Activated CD4-positive, CD25-positive, alpha-beta regulatory T cell treated with anti-CD3 and anti-CD28 coated beads, Interleukin-2, amount 50 U/mL, for 24 hours (primary cell): ENCODE measurements at places on chromosomes 2 and 18.
A peak's percentile ranks its signal among the peaks of the same experiment; 100 is the strongest.

GRCh38 chr2:234102112-234102511, 51.6 kb downstream of the SPP2 start:
- no peak for ATAC-seq

- ATAC-seq: no peak
Observed at GRCh38 chr2:178452334-178452733, 1.2 kb downstream of the PJVK start.

DNA sequence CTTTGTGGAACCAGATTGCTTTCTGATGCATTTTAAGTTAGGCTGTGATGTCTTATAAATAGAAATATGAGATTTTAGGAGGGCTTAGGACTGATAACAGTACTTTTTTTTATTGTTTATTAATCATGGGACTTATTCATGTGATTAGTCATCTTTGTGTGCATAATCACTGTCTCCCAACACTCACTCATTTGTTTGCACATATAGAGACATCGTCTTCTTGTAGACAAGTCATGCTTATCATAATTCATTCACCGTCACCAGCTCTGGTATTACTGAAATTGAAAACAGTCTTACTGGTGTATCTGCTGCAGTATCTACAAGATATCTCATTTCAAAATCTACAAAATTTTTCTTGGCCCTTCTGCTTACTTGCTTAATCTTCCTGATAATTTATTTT, 45.8 kb downstream of the WDR7 start:
- peak; percentile 85 for ATAC-seq

- no peak for ATAC-seq
Observed at GRCh38 chr2:126244937-126245336, 411.0 kb upstream of the GYPC start.

- peak; percentile 29 for ATAC-seq
Observed at GRCh38 chr2:166375736-166376487, at the start of gene SCN9A. Gene SCN9A, minus strand, starts transcription at chr2:166375944. Its CDS starts 64,188 bp downstream, at chr2:166311756.

- ATAC-seq: no peak
Observed at GRCh38 chr2:28322981-28323396, 69.7 kb upstream of the FOSL2 start.

- ATAC-seq: no peak
Observed at GRCh38 chr18:48336332-48336731, 72.9 kb downstream of the ZBTB7C start.

- no peak for ATAC-seq
Observed at GRCh38 chr2:184410160-184410559, 188.2 kb upstream of the ZNF804A start.

GRCh38 chr2:53769318-53769945, 1.8 kb downstream of the CHAC2 start:
- no peak for ATAC-seq

DNA sequence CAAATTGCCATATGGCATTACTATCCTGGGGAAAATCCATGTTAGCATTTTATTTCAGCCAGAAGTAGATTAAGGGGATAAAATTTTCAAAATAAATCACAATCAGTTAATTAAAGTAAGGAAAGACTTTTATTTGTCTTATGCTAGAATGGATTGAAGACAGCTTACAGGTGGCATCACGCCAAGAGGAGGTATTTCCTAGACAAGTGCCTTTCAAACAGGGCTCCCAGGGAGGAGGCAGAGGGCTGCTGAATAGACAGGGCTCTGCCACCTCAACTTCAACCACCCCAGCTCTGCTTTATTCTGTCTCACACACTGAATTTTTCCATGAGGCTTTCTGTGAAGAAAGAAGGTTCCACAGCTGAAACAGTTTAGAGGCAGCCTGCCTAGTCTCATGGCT, 12.2 kb downstream of the CCDC68 start:
- no peak for ATAC-seq

- ATAC-seq: no peak
Observed at GRCh38 chr2:8009010-8009597, 672.8 kb upstream of the ID2 start.

DNA sequence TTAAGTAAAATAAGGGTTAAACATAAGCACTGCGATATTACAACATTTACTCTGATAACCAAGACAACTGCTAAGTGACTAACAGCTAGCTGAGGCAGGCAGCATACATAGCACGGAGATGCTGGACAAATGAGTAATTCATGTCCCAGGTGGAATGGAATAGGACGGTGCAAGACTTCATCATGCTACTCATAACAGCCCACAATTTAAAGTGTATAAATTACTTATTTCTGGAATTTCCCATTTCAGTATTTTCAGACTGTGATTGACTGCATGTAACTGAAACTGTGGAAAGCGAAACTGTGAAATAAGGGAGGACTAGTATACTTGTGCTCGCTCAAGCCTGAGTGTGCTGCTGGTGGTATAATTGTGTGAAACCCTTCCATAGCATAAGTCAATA, 12.9 kb downstream of the IER3IP1 start:
- ATAC-seq: peak; percentile 83

GRCh38 chr2:241901500-241902351, 32.2 kb downstream of the RTP5 start:
- ATAC-seq: no peak

GRCh38 chr18:58578835-58579560, 49.9 kb downstream of the ALPK2 start:
- ATAC-seq: no peak
